ENCODE measurements at places on chromosomes 13 and 19.

GRCh38 chr13:20160306-20161274 lies at the start of gene GJA3:
GJA3 (minus strand) TSS chr13:20161052; CDS start chr13:20143288, 17,764 bp downstream.
- DNase-seq: peak; percentile 68

DNA sequence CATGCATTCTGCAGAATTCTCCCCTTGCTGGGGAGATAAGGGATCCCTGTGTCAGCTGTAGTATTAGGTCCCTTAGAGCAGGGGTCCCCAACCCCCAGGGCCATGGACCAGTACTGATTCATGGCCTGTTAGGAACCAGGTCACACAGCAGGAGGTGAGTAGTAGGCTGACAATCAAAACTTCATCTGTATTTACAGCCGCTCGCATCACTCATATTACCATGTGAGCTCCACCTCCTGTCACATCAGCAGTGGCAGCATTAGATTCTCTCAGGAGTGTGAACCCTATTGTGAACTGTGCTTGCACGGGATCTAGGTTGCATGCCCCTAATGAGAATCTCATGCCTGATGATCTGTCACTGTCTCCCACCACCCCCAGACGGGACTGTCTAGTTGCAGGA lies 37.9 kb downstream of the CPAMD8 start:
- DNase-seq: no peak

DNA sequence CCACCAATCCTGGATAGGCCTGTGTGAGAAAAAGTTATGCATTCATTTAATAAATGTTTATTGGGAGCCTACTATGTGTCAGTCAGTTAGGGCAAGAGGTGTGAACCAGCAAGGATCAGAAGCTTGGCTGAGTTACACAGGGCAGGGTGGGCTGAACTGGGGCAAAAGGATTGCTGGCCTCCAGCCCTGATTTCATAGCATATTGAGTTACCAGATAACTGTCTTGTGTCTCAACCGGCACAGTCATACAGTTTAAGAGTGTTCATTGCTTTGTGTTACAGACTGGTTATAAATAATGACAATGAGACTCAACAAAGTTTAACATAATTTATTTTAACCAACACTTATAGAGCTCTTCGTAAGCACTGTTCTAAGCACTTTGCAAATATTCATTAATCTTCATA lies 253.8 kb downstream of the DLEU7 start:
- no peak for DNase-seq

DNA sequence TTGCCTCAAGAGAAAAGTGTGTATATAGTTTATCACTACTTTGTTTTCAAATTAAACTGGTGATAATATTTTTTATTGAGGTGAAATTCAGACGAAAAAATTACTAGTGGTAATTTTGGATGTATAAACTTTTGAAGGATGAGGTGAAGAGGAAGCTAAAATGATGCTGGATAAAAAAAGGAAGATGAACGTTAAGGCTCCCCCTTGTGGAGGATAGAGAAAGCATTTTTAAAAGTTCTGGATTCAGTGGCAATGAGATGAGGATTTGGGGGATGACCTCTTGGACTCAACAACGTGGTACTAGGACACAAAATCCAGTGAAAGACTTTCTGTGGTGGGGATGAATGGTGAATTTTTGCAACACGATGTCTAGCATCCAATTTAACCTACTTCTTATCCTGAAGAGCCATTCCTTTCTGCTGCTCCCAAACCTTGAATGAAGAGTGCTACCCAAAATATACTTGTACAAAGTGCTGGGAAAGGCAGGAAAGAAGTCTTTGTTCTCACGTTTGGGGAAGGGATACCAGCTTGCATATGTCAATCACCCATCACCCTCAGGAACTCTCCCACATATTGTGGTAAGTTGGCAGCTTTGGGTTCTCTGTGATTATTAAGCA lies 7.3 kb upstream of the SIGLEC5 start:
- DNase-seq: no peak

DNA sequence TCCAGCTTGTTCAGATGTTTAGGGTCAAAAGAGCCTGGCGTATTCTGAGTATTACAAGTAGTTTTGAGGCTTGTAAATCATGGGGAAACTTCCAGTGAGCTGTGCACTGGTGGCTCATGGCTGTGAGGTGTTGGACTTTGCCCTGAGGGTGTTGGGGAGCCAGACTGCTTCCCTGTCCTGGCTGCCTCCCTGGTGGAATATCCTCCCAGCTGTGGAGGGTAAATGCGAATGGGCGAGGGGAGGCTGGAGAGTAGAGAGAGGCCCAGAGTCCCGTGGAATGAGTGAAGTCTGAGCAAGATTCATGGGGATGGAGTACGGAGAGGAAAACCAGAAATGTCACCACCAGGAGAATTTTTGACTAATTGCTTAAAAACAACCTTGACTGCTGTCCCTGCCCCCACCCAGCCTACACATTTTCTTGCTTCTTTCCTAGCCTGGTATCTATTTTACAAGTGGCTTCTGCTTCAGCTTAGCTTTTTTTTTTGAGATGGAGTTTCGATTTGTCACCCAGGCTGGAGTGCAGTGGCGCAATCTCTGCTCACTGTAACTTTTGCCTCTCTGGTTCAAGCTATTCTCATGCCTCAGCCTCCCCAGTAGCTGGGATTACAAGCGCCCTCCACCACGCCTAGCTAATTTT lies 3.7 kb downstream of the SNRPA start:
- peak; percentile 73 for DNase-seq

DNA sequence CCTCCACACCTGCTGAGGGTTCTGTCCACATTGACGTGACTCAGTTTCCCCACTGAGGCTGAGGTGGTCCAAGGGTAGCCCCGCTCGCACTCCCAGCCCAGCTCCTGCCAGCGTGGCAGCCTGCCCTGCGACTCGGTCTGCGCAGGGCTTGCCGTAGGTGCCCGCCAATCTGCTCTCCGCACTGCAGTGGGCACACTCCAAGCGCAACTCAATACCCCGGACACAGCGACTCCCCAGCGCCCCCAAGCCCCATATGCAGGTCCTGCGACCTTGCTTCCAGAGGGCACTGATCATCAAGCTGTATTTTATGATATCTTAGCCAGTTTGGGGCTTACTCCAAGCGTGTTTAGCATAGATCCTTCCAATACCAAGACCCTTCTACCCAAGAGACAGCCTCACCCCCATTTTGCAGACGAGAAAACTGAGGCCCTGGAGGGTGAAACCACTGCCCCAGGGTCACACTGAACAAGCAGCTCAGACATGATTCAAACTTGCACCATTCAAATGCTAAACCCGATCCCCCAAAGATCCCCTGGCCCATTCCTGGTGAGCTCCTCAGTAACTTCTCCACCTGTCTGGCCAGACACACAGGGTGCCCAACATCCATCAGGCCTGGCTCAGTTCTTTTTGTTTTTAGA lies 13.5 kb downstream of the PTPRS start:
- DNase-seq: no peak

DNA sequence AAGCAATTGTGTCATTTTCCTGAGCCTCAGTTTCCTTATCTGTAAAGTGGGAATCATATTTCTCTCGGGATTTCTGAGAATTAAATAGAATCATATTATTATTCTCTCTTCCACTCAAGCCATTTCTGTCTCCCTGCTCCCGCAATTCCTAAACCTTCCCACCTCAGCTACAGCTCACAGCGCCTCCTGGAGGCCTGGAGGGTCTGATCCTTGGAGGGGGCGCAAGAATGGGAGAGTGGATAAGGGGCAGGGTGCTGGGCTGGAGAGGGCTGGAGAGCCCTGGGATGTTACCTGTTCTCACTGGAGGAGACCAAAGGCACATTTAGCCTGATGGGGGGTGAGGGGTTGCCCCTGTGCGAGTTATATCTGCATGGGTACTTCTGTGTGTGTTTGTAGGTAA lies 31.1 kb upstream of the CYP2S1 start:
- peak; percentile 15 for DNase-seq

DNA sequence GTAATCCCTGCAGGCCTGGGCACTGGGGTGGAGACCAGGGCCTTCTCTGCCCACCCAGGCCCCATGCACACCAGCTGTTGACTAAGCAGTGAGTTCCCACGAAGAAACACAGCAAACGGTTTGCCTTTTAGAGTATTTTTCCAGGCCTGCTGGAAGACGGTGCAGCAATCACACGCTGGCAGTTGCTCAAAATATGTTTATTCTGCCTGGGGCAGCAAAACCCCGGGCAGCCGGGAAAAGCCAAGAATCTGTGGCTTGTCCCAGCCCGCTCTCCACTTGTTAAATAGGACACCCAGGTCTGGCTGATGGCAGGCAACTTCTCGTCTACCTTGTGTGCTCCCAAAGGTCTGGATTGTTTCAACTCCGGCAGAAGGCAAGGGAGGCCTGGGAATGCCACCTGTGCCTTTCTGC lies 40.8 kb downstream of the GGACT start:
- no peak for DNase-seq

GRCh38 chr19:55312621-55313512 lies 12.3 kb downstream of the TMEM150B start:
- DNase-seq: no peak
